Neural crest cell (in vitro differentiated cells): ENCODE measurements at places on chromosomes 6 and 20. TPM values are rescaled to one million over a fixed set of nuclear protein-coding genes. Genes with fewer than 3 reads are reported as not detected.

GRCh38 chr6:33116841-33117711 lies 41.3 kb downstream of the HLA-DPB1 start:
- DNase-seq, result no peak

KCNQ2 gene
- total RNA-seq, result 143 and 157 TPM in 2 replicates

GJA1 gene
- total RNA-seq, result 91.2 and 92.6 TPM in 2 replicates

MEP1A gene
- total RNA-seq, result not detected in 2 replicates

DNA sequence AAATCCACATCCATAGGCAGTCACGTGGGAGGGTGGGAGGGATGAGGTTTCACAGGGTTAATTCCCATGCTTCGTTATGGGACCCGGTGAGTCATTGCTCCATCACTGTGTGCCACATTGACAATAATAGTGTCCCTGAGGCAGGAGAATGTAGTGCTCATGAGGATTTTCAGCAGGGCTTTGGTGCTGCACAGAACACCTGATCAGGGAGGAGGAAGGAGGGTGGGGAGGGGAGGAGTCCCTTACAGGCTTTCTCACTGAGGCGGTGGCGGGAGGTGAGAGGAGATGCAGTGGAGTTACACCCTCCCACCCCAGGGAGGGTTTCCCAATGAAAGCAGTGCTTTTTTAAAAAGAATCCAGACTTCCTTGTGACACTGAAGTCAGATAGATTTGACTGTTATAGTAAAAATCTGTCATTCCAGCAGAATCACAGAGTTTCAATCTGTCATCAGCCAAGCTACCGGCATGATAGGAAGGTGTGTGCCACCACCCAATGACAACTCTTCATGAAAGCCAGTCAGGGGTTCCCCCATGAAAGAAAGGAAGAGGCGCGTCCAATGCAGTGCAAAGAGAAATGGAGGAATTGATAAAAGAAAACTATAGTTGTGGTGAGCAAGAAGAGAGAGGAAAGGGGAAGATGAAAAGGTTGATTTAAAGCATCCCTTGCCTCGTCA lies 144.8 kb downstream of the TBC1D7 start:
- no peak for DNase-seq

BPIFB6 gene
- total RNA-seq, result not detected in 2 replicates

DNA sequence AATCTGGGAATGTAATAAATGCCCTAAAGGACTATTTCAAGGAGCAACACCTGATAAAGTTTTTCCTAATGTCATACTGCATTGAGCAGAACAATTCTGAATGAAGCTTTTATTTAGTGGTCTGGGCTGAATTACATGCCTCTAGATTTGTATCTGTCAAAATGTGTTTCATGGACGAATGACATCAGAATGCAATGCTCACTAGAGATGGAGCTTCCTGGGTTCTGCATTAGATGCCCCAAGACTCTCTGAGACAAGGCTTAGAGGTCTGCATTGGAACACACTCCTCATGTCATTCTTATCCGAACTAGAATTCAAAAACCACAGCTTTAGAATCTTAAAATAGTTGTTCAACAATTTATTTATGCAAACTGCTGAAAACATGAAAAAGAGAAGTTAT lies 62.0 kb downstream of the SYNE1 start:
- no peak for DNase-seq

SCUBE3 gene
- total RNA-seq, result 22.2 and 22.5 TPM in 2 replicates

TCP11 gene
- total RNA-seq, result not detected in 2 replicates

DNA sequence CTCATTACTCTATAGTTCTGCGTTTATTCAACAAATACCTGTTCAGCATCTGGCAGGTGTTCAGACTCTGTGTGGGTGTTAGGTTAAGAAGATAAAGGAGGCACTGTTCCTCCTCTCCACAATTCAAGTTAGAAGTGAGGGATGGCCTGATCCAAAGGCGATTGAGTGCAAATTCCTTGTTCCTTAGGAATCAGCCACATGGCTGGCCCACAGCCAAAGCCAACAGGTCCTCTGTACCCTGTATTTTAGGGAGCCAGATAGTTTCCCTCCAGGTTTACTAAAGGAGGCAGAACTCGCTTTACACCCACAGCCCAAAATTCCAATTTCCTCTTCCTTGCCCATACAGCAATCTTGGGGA lies 5.0 kb upstream of the CD40 start:
- DNase-seq, result no peak

GRCh38 chr20:62766071-62766450 lies 30.2 kb upstream of the MRGBP start:
- no peak for DNase-seq

DNA sequence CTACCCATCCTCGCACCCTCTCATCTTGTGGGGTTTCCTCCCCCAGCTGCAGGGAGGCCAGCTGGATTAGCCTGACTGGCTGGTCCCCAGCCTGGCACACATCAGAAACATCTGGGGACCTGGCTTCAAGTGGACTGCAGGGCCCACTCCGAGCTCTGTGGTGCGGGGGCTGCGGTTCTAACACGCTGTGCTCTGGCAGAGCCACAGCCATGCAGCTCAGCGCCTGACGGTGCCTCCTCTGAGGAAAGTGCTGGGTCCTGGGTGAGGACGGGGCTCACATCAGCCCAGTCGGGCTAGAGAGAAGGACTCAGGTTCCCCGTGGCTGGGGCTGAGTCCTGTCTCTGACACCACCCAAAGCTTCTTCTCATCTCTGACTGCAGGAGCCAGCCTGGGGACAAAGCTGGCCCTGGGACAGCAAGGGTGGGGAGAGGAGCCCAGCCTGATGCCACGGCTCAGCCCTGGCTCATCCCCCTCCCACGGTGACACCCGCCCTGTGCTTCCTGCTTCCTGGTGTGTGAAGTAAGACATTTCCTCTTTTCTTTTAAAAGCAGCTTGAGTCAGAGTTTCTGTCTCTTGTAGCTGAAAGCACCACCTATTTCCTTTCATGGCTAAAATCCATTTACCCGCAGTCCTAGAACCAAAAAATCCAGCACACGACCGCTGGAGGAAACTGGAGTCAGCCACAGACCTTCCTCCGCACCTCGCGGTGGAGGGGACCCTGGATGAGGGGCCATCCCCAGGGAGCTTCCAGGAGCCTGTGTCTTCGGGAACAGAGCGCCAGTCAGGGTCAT lies 127.4 kb upstream of the AFDN start:
- no peak for DNase-seq

GPRC6A gene
- total RNA-seq, result not detected in 2 replicates

DNA sequence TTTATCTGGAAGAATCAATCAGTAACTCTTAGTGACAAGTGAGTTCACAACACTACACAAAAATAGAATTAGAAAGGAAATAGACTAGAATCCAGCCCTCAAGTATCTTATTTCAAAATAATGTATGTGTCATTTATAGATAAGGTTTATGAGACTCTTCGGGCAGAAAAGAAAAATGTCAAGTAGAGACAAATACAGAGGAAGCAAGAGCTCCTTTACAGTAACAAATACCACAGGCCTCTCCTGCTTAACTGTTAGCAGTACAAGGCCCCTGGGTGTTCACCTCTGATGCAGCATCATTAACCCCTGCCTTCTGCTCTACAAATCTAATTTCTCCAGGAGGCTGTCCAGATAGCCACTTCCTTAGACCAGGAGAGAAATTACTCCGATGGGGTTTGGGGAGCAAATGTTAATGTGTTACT lies 76.7 kb downstream of the UBE3D start:
- DNase-seq, result no peak

- DNase-seq, result no peak
Measured at GRCh38 chr20:24682496-24682985, 213.1 kb downstream of the SYNDIG1 start.

FKBP5 gene
- 39.6 and 40.4 TPM in 2 replicates for total RNA-seq

GRCh38 chr20:14406495-14406894 lies 69.1 kb upstream of the FLRT3 start:
- DNase-seq, result no peak

- no peak for DNase-seq
Measured at GRCh38 chr6:92473056-92473455, 946.3 kb downstream of the EPHA7 start.

GRCh38 chr6:150293019-150293418 lies 75.8 kb upstream of the IYD start:
- DNase-seq, result no peak

DNA sequence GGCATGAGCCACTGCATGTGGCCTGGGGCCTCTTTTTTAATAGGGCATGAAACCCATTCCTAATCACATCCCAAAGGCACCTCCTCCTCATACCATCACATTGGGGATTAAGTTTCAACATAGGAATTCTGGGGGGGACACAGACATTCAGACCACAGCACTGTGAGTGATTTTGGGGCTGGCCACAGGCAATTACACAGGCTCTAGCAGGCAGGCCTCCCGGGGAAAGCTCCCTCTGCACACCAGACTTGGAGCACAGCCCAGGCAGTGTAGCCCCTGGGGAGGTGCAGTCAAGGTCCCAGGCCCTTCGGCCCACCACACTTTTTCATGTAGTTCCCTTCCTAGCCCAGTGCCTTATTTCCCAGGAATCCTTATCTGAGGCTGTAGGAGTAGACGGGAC lies 5.5 kb downstream of the SFT2D1 start:
- DNase-seq, result no peak

- DNase-seq, result no peak
Measured at GRCh38 chr6:169246445-169246844, 7.2 kb downstream of the THBS2 start.
